Stimulated activated naive CD4-positive, alpha-beta T cell treated with Interleukin-2 at 50 U/mL for 16 hours (primary cell): ENCODE measurements at places on chromosomes 4 and X.

DNA sequence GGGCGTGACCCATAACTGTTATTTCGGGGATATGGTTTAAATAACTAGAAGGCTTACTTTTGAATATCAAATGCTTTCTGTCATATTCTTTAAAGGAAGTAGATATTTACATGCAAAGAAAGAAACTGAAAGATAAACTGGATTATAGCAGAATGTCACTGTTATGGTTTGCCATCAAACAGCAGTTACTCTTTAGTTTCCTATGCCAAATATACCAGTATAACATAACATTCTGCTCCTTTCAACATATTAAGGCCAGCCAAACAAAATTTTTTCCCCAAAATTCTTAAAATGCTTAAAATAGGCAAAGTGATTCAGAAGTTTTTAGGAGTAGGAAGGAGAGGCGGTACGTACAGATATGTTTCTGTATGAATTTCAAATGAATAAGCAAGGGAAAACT is 27.0 kb downstream of the KDM6A start:
- DNase-seq: no peak

- no peak for DNase-seq
Measured at GRCh38 chr4:162347156-162347841, 183.5 kb upstream of the FSTL5 start.

DNA sequence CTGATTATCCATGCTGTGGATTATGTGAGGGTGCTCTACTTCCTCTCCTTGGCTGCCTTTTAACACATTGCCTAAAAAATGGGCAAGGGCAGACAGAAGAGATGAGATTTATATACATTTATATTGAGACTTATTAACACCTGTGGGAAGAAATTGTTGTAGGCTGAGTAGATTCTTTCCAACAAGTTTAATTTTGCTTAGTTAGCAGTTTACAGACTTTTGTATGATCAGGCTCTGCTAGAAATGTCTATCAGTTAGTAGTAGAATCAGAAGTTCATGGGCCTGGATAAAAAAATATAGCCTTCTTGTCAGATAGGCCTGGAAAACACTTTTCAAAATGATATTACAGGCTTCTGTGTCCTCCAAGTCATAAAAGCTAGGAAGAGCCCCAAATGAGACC is 111.3 kb upstream of the LEF1 start:
- DNase-seq: no peak

GRCh38 chr4:146957237-146957636 is 11.6 kb upstream of the TTC29 start:
- no peak for DNase-seq

DNA sequence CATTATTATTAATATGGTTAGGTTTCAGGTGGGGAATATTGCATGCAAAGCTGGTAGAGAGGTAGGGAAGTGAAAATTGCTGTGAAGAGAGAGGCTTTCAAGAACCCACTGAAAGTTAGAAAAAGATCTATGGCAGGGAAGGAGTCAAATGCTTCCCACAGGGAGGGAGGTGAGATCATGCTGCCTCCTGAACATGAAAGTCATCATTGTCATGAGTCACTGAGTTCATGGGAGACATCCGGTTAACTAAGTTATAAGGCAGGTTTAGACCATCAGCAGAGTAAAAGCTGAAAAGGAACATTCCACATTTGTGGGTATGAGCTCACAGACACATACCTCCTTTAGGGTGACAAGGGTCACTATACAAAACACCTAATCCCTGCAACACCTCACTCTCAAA is 16.2 kb downstream of the GATB start:
- DNase-seq: no peak

- no peak for DNase-seq
Measured at GRCh38 chrX:53383376-53384076, 38.9 kb downstream of the SMC1A start.

- DNase-seq: no peak
Measured at GRCh38 chr4:17301869-17302268, 210.0 kb downstream of the QDPR start.

DNA sequence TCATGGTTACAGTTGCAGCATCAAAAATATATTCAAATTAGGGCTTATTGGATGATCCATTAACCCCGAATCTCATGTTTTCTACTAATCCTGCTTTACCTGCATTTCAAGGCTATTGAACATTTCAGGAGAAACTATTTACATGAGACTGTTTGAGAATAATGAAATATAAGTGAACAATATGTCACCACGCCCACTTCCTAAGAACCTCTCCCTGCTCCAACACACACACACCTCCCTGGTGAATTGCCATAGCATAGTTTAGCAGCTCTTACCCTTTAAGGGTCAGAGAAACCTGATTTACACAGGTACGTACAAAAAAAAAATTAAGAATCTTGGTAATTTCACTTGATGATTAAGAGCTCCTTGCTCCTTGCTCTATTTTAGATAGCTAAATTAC is 113.4 kb downstream of the ANXA5 start:
- no peak for DNase-seq

- no peak for DNase-seq
Measured at GRCh38 chrX:134849390-134849789, 141.4 kb upstream of the SMIM10 start.

DNA sequence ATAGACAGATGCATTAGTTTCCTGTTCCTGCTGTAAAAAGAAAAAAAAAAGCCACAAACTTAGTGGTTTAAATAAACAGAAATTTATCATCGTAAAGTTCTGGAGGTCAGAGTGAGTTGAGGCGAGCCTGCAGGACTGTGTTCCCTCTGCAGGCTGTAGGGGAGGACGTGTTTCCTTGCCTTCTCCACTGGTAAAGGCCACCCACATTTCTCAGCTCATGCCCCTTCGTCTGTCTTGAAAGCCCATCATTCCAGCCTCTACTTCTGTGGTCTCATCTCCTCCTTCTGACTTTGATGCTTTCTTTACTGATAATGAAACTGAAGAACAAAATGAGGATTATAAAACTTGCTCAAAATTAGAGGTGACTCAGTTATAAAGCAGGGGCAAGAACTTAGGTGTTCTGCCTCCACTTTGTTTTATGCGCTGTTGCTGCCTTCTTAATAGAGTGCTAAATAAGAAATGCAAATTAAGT is 143.0 kb downstream of the STIM2 start:
- no peak for DNase-seq

DNA sequence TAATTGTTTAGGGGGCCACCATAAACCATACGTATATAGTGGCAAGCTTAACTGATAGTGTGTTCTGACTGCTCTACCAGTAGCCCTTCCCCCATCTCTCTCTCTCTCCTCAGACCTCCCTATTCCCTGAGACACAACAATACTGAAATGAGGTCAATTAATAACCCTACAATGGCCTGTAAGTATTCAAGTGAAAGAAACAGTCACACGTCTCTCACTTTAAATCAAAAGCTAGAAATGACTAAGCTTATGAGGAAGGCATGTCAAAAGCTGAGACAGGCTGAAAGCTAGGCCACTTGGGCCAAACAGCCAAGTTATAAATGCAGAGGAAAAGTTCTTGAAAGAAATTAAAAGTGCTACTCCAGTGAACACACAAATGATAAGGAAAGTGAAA is 78.0 kb downstream of the PRDM5 start:
- no peak for DNase-seq

GRCh38 chr4:82776925-82777542 is 21.6 kb downstream of the SCD5 start:
- no peak for DNase-seq

- DNase-seq: no peak
Measured at GRCh38 chrX:84240848-84241565, 53.0 kb upstream of the RPS6KA6 start.

- DNase-seq: no peak
Measured at GRCh38 chr4:79540143-79540542, 132.1 kb upstream of the GK2 start.

DNA sequence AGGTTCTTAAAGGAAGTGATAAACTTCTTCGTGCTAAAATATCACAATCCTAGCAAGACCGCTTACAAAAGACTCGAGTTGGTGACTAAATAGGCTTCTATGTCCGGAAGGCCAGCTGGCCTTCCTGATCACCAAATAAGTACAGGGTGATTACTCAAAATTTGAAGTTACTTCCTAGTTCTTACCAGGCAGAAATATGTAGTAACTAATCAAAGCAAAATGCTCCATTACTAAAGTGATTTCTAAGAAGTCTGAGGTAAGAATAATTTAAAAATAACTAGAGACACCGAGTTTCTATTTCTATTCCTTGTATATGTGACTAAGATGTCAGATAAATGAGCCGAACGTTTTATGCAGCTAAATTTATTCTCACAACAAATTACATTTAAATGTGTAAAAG is 62.2 kb downstream of the NSUN7 start:
- DNase-seq: no peak

- no peak for DNase-seq
Measured at GRCh38 chr4:181897935-181898334, 345.3 kb upstream of the TENM3 start.

- no peak for DNase-seq
Measured at GRCh38 chrX:70998411-70999027, 67.6 kb upstream of the SLC7A3 start.

GRCh38 chr4:106898621-106899230 is 137.4 kb downstream of the DKK2 start:
- DNase-seq: no peak

GRCh38 chrX:135330706-135331105 is 21.4 kb downstream of the ETDC start:
- DNase-seq: no peak

- DNase-seq: peak; percentile 98
Measured at GRCh38 chr4:7067452-7068278, at the start of gene GRPEL1. GRPEL1 (minus strand) TSS chr4:7068064; CDS start chr4:7068032, 32 bp downstream.

DNA sequence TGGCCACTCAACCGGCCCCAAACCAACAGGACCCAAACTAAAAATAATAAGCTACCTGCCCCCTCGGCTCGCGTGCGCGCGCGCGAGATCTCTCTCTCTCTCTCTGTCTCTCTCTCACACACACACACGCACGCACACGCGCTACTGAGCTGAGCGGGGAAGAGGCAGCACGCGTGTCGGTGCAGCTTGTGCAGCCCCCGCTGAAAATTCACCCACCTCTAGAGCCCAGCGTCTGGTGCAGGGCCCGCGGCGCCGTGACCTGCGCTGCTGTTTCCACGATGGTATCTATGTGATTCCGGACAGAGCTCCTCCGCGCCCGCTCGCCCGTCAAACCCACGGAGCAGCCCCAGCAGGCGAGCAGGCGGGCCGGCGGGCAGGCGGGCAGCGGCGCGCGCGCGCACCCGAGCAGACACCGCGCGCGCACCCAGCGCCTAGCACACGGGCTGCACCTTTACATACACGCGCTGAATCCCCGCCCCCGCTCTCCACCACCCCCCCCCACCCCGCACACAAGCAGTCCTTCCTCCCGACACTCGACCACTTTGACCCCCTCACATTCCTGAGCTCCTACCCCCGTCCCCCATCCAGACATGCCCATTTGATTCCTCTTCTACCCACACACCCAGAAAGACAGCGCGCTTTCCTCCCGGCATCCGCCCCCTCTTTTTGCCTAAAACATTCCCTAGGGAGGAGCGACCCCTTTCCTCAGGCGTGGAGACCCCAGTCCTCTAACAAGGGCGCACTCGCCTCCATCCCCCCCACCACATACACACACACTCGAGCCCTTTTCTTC is 1.0 kb downstream of the SLITRK4 start:
- DNase-seq: no peak

DNA sequence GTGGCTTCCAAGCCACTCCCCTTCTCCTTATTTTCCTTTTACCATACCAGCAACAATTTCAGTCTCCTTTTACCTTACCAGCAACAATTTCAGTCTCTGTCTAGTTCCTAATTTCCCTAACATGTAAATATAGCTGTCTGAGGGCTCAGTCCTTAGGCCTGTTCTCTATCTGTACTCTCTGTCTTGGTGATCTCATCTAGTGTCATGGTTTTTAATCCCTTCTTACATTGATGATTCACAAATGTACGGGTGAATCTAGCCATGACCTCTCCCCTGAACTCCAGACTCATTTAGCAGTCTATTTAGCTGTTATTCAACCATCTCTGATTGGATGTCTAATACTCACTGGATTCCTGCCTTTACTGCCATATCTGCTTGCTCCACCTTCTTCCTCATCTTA is 7.2 kb downstream of the IL15 start:
- DNase-seq: no peak

- DNase-seq: no peak
Measured at GRCh38 chrX:109294097-109294814, 187.6 kb downstream of the GUCY2F start.

GRCh38 chr4:105558277-105558676 is 5.9 kb downstream of the ARHGEF38 start:
- DNase-seq: no peak

GRCh38 chr4:3200423-3201090 is 48.4 kb upstream of the MSANTD1 start:
- no peak for DNase-seq

DNA sequence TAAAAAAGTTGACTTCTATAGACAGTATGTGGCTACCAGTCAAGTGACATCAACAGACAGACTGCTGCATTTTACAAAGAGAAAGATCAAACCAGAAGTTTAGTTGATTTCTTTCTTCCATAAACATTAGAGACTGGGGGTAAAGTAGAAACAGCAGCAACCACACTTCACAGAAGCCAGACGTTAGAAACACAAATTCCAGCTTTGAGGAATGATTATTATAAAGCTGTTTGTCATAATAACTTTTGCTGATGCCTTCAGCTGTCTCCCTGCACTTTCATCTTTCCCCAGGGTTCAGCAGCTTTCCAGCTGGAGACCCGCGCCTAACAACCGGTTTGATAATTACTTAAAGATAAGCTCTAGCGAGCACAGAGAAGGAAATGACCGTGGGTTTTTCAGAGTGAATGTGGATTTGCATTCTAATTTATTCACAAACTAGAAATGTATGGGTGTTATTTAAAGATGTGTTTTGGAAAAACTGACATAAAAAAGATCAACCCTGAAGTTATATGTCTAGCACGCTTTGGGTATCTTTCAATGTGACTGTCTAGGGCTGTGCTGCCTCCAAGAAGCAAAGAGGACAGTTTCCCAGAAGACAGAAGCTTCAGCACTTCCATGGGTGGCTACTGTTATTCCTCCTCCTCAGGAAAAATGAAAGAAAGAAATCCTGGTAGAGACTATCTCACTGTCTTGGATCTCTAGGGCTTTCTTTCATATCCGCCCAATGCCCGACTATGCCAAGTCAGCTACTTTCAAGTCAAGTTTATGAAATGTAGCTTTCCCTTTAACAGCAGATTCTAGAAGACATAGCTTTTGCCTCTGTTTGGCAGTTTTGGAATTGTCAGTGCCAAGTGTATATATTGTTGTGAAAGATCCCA is 15.0 kb upstream of the ENAM start:
- DNase-seq: no peak

DNA sequence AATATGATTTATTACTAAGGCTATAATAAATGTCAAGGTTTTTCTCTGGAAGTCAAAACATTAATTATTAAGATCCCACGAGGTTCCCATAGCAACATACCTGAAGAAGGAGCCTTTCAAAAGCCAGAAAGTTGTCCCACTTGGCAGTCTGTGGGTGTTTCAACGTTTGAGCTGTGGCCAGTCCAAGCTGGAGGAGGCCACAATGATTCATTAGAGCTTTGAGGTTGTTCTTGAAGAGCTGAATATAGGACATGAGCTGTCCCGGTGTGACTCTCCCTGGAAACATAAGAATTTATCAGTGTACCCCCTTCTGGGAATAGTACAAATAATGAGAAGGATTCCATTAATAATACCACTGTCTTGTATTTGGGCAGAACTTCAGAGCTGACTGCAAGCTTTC is 92.1 kb downstream of the SCFD2 start:
- DNase-seq: no peak
